NCI-H2227 treated with DMSO at 0.1 percent for 48 hours (cell line): ENCODE measurements at places on chromosomes 12 and 14.
A peak's percentile ranks its signal among the peaks of the same experiment; 100 is the strongest.

- DNase-seq, result peak; percentile 36
Observed at GRCh38 chr12:6465467-6466183, 4.9 kb downstream of the VAMP1 start.

DNA sequence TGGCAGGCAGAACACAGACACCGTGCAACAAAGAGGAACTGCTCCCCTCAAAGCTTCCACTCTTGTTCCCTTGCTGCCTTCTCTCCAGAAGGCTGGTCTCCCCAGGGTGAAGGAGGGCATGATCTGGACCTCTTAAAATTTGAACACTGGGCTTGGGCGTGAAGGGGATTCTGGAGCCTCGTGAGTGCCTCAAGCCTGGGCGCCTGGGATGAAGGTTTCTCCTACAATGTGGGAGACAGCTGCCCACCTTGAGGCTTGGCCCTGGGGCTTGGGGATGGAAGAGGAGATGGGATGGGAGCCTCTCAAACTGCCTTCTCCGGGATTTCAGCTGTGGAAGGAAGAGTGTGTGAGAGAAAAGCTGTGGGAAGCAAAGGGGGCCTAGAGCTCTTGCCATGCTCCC is 7.8 kb upstream of the RIN3 start:
- DNase-seq, result no peak

- DNase-seq, result no peak
Observed at GRCh38 chr14:36383767-36384431, 63.5 kb upstream of the MBIP start.

DNA sequence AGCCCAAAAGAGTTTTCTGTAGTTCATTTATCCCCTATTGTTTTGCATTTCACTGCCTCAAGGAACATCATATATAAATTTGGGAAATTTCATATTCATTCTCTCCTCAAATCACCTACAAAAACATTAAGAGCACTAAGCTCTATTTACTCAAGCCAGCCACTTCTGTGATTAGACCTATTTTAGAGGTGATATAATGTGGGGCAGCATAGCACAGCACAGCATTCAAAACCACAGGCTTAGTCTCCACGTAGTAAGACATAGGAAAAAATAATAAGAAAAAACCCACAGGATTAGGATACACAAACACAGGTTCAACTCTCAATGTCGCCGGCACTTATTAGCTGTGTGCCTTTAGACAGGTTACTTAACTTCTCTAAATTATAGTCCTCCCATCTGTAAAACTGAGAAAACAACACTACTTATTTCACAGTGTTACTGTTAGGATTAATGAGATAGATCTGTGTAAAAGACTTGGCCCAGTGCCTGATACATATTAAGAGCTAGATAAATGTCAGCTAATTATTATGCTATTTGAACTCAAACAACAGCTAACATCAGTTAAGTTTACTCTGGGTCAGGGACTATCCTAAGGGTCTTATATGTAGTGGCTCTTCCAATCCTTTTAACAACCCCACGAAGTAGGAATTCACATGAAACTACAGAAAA is 20.3 kb downstream of the DCAF5 start:
- no peak for DNase-seq

DNA sequence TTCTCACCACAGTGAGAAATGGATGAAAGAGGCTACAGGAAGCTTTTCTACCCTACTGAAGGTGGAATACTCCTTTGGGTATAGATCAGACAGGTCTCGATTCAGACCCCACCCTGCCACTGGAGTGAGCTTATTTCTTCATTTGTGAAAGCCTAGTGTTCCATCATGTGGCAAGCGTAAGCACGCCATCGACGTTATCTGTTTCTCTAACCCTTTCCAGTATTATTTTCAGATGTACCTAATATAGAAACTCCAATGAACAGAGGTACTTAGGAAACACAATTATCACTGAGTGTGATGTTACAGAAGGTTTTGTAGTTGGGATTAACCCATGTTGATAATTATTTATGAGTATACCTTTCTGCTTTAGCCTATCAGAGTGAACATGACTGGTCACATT is 12.4 kb downstream of the PEBP1 start:
- no peak for DNase-seq

GRCh38 chr12:97716356-97716755 is 253.8 kb downstream of the RMST start:
- DNase-seq, result no peak

DNA sequence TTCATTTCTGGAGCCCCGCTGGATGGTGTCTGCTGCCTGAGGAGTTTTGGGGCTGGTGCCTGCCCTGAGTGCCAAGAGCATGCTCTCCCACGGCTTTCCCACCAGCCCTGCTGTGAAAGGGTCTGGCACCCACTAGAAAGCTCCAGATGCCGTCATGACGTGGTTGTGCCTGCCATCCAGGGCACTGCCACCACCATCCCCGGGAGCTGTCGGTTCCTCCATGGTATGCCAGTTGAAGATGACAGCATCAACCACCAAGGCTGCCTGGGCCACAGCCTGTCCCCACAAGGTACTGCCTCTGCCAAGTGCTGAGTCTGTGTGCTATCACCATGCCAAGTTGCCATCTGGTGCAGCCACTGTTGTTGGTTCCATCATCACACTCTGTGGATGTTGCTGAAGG is 85.9 kb downstream of the TTC8 start:
- no peak for DNase-seq

DNA sequence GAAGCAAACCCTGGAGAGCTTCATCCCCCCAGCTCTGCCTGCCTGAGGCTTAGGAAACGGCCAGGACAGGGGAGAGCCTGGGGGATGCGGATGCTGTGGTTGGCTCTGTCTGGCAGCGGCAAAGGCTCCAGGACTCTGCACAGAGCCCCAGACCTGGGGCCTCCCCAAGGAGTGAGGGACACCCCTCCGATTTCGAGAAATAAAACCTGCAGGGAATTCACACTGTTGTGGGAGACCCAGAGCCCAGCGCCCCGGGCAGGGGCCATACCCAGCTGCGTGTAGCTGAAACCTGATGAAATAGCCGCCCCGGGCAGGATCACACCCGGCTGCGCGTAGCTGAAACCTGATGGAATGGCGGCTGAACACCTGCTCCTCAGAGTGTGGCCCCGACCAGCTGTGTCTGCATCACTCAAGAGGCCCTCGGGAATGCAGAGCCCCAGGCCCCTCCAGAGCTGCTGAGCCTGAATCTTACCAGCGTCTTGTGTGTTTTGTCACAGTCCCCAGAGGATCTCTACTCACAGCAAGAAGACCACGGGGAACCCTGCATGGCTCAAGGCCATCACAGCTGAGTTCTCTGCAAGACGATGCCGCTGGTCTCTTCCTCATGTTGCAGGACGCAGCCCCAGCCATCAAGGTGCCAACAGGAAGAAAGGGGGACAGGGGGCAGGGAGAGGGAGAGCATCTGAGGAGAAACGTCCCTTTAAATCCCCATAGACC is 46.5 kb upstream of the GALNT9 start:
- no peak for DNase-seq

DNA sequence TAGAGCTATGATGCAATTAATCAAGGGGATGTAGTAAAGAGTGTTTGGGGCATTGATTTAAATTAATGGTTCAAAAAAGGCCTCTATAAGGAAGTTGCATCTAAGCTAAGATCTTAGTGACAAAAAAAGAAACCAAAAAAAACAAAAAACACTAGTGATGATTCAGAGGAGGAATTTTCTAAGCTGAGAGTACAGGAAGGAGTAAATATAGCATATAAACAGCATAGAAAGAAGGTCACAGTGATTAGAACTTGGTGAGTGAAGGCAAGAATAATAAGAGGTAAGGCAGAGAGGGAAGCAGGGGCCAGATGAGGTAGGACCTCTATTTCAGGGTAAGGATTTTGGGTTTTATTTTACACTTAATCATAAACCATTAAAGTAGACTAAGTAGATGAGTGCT is 48.0 kb upstream of the PDZRN4 start:
- DNase-seq, result no peak

- no peak for DNase-seq
Observed at GRCh38 chr12:44372259-44372658, 503.9 kb downstream of the NELL2 start.

GRCh38 chr14:39232554-39233415 is 930 bp upstream of the MIA2 start:
- DNase-seq, result no peak

- no peak for DNase-seq
Observed at GRCh38 chr14:54333511-54333910, 63.3 kb upstream of the CDKN3 start.

DNA sequence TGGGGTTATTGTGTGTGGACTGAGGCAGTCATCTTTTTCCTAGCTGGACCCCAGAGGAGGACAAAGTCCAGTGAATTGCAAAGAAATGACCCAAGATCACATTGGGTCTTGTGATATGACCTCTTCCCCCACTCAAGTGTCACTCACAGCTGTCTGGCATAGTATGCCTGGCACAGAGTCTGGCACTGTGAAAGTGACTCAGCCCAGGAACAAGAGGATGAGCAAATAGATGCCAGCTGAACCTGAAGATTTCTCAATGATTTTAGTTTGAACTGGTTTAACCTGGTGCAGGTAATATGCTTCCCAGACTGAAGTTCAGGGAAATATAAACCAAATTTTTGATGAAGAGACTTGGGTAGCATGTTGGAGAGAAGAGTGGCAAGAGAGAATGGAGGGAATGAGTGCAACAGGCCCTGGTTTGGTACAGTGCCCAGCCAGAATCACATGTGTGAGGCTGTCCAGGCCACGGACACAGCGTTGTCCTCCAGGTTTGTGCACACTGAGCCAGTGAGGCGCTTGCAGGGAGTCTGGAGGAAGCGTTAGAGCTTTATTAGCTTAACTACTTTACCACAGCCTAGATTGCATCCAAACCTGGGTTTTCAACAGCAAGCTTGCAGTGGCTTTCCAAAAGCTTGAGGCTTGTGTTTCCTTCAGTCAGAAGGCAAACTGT is 332.9 kb downstream of the NUAK1 start:
- no peak for DNase-seq

DNA sequence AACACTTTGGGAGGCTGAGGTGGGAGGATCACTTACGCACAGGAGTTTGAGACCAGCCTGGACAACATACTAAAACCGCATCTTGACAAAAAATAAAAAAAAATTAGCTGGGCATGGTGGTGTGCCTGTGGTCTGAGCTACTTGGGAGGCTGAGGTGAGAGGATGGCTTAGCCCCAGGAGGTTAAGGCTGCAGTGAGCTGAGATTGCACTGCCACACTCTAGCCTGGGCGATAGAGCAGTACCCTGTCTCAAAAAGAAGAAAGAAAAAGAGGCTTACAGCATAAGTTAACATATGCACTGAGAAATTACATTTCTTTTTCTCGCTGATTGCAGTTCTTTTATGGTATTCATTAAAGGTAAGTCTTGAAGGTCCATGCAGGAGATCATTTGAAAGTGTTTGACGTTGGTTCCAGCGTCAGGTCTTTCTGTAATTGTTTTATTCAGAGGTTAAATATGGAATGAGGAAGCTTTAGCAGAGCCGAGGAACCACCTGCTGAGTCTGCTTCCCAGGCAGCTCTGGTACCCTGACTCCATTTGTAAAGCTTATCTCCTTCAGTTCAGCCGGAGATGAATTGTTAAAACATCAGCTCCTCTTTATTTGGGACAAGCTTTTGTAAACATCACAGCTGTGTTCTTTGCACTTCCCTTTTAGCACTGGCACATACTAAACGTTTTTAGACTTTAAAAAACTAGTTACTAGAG is 18.5 kb downstream of the SFSWAP start:
- DNase-seq, result no peak

DNA sequence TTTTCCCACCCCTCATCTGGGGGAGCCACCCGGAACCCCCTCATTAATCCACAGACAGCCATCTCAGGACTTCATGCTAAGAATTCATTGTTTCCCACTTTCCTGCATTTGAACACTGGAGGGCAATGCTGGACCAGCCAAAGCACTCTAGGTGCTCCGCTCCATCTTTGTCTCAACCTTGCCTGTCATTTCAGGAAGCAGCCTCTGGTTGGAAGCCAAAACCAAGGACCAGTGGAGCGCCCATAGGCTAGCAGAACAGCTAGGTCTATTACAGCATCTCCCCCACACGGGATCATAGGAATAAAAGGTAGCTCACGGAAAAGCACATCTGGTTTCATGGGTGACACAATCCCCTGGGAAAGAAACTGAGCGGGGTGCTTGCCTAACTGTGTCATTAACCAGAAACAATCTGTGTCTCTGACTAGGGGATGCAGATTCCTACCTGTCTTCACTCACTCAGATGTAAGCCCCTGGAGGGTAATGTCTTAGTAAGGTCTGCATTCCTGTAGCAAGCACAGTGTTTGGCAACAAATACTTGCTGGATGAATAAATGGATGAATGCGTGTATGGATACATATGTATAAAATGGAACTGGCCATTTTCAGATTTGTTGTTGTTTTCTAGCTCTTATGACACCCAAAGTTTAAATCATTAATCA is 197.0 kb downstream of the DAD1 start:
- DNase-seq, result peak; percentile 39

- DNase-seq, result no peak
Observed at GRCh38 chr14:104445086-104445485, 134.5 kb upstream of the C14orf180 start.

DNA sequence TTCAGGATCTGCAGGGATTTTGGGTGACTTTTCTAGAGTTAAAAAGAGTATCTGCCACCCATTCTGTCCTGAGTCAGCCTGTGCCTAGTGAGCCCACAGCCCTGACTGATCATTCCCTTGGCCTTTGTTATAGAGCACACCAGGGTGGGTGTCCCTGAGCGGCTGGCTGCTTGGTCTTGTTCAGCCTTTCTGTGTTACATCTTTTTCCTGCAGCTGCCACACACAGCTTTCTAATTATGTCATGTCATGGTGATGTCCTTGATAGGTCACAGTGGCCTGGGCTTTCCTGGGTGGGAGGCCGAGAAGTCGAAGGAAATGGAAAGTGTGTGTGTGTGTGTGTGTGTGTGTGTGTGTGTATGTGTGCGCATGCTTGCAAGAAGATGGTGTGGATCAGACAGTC is 293.2 kb upstream of the CRY1 start:
- DNase-seq, result no peak

DNA sequence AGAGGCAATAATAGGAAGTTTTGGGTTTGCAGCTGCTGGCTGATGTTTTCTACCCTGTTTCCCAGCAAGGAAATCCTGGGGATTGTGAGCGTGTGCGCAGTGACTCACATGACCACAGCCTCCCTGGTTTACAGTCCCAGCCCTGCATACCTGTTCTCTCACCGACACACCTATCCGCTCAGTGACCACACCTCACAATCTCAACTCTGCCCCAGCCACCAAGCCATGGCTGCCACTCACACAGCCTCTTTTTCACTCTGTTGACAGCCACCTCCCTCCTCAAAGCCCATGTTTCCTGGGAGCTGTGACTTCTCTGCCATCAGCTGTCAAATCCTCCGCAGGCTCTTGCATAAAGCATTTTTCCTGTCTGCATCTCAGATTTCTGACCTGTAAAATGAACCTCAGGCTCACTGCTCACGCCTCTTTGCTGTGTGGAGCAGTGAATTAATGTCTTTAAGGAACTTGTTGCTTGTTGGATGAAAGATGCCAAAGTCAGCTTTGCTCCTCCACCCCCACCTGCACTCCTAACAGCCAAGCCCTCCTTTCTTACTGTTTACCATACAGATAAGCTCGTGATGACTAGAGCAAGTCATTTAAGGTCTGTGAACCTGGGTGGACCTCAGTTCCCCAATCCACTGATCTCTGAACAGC is 43.5 kb downstream of the B4GALNT3 start:
- no peak for DNase-seq

- no peak for DNase-seq
Observed at GRCh38 chr14:64209444-64210131, 84.6 kb downstream of the ESR2 start.
